ENCODE measurements at places on chromosomes 3 and 15. TPM values are rescaled to one million over a fixed set of nuclear protein-coding genes. Genes with fewer than 3 reads are reported as not detected.

DNA sequence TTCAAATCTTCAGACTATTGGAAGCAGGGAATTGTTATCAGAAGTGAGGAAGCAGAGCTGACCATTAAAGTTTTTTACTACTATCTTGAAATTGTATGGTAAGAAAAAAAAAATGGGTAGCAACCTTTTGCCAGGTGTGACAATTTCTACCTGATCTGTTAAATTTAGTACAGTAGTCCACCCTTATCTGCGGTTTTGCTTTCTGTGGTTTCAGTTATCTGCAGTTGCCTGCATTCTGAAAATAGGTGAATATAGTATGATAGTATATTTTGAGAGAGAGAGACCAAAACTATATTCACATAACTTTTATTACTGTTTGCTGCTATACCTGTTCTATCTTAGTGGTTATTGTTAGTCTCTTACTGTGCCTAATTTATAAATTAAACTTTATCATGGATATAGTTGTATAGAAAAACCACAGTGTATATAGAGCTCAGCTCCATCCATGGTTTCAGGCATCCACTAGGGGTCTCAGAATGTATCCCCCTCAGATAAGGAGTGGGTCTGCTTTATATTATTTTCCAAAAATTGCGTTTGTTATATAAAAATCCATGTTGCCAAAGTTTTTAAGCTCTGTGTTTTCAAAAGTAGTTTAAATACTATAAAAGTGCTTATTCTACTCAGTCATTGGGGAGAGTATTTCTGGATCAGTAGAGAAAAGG, 69.9 kb downstream of the PTPRG start:
- no peak for DNase-seq

DNA sequence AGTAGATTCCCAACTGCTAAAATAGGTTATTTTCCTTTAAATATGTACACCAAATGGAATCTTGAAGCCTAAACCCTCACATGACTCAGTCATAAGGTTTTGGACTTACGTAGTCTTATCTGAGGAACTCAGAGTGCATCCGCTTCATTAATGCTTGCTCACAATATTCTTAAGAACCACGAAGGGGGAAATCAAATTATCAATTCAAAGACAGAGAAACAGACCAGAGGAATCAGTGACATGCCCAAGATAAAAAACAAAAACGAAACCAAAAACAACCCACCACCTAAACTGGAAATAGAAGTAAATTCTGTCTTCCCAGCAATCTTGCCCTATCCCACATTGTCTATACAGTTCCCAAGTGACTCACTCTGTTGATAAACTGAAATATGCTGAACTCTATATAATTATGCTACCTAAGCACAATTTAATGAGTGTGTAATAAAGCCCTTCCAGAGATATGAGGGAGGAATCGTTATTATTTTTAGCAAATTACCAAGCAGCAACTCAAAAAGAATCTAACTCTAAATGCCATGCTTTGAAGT, 135.4 kb upstream of the CBLB start:
- no peak for DNase-seq

GRCh38 chr3:28347374-28348264, 902 bp upstream of the ZCWPW2 start:
- DNase-seq, result no peak

DNA sequence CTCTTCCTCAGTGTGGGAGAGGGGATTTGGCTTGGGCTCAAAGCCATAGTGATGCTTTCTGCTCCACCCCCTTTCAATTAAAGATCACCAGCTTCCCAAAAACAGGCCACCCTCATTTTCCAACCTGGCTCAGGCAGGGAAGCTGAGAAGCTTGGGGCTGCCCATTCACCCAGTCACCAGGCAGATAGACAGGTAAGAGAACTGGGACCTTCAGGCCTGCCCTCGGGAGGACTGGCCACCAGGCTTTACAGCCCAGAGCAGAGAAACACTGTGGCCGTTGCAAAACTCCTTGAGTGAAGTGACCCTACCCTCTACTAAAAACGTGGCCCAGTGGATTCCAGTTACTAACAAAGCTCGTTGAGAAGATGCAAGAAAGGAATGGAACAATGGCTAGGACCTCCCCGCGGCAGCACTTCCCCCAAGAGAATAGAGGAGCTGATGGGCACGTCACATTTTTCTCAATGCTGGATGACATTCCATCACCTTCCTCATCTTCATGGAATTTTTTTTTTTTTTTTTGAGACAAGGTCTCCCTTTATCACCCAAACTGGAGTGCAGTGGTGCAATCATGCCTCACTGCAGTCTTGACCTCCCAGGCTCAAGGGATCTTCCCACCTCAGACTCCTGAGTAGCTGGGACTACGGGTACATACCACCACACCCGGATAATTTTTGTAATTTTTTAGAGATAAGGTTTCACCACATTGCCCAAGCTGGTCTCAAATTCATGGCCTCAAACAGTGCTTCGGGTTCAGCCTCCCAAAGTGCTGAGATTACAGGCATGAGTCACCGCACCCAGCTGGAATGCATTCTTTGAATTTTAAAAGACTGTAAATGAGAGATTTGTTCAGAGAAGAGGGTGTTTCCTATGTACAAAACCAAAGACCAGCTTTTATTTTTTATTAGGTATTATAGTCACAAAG, 37.9 kb downstream of the LIPC start:
- peak; percentile 92 for DNase-seq

DNA sequence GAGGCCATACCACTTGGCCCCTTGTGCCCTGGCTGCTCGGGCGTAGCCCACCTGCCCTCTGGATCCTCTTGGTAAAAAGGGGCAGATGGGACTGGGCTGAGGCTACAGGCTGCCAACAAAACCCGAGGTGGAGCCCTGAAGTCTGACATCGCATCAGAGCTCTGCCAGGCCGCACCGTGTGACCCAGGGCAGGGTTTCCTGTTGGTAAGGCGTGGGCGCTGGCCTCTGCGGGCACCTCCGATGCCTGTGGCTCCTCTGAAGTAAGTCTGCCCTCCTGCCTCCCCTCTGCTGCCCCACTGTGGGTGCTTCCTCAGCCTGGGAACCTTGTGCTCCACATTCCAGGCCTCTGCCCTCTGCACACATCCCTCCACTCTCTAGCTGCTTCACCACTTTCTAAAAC, 8.9 kb downstream of the CHDH start:
- no peak for DNase-seq

DNA sequence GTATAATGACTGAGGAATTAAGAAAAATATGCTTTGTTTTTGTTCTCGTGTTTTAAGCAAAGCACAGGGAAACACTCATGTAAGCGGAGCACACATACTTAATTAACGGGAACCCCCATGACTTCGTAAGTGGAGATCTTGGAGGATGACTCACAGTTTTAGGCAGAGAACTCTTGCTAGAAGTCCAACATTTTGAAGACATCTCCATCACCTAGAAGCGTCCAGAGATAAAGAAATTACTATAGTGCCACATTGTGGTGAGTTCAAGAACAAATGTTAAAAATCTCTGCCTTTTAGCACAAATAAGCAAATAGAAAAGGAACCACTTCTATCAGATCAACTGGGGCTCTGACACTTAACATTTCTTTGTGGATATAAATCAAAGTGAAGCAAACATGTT, 194.1 kb upstream of the ARHGEF26 start:
- DNase-seq, result peak; percentile 70

GRCh38 chr3:16286751-16287543, 21.9 kb downstream of the OXNAD1 start:
- no peak for DNase-seq

DNA sequence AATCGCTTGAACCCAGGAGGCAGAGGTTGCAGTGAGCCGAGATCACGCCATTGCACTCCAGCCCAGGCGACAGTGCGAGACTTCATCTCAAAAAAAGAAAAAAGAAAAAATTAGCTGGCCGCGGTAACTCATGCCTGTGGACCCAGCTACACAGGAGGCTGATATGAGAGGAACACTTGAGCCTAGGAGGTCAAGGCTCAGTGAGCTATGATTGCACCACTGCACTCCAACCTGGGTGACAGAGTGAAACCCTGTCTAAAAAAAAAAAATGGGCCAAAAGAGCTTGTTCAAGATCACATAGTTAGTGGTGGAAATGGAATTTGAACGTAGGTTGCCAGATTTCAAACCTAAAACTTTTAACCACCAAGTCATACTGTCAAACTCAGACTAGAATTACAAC, 46.2 kb upstream of the PPP4R2 start:
- no peak for DNase-seq

DNA sequence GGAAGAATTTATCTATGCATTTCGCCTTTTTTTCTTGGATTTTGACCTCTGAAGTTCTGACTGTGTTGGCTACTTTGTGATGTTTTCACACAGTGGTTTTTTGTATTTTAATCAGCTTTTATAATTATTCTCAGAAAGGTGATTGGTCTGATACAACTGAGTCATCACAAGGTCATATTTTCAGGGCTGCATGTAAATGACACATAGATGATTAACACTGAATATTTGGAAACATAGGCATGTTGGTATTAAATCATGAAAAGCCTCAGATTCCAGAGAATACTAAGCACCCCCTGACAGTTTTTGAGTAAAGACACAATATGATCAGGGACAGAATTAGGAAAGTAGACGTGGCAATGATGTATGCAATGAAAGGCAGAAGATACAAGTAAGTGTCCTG, 175.5 kb upstream of the SLCO3A1 start:
- no peak for DNase-seq

DNA sequence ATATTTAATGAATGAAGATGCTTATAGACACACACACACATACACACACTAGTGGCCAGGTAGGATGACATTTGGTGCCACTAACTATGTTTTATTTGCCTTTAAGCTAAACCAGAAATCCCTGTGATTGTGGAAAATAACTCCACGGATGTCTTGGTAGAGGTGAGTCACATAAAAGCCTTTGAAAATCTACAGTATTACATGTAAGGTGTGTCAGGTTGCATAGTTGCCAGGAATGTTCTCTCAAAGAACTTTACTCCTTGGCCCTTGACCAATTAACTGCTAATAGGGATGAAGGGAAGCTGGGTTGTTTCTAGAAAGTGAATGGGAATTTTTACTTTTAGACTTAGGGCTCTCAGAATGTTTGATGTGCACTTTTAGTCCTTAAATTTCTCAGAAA, 9.9 kb downstream of the ZBED2 start:
- DNase-seq, result no peak

GRCh38 chr15:69093614-69094013, 66.8 kb upstream of the GLCE start:
- no peak for DNase-seq

GRCh38 chr3:24639481-24640329, 145.1 kb upstream of the THRB start:
- DNase-seq, result no peak

DNA sequence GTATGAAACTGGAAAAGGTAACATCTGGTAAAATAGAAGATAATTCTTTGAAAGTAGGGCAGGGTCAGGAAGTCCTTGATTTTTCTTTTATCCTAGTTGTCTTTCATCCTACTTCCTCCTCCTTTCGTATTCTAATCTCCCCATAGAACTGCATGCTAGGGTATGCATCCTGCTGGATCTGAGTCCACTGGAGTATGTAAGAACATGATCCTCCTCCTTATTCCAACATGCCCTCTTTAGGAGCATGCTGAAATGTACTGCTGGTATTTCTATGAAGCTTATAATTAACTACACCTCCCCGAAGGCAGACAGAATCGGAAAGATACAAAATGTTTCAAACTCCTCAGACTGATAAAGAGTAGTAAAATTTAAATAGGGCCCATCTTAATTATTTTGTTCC, 493.8 kb downstream of the AGBL1 start:
- DNase-seq, result no peak

DNA sequence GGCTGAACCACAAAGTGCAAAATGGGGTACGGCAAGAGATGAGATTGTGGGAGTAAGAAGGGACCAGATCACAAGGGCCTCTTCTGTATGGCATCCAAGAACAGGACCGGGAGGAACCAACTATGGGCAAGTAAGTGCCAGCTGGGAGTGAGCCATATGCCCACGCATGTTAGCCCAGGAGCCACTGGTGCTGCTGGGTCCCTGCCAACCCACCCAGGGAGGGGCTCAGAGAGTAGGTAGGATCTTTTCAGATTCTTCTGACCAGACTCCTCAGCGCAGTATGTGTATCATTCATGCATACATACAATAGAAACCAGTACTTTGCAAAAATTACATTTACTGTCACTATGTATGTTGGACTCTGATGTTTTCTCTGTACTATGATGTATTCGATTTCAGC, 54.0 kb downstream of the RAB11A start:
- DNase-seq, result no peak

DNA sequence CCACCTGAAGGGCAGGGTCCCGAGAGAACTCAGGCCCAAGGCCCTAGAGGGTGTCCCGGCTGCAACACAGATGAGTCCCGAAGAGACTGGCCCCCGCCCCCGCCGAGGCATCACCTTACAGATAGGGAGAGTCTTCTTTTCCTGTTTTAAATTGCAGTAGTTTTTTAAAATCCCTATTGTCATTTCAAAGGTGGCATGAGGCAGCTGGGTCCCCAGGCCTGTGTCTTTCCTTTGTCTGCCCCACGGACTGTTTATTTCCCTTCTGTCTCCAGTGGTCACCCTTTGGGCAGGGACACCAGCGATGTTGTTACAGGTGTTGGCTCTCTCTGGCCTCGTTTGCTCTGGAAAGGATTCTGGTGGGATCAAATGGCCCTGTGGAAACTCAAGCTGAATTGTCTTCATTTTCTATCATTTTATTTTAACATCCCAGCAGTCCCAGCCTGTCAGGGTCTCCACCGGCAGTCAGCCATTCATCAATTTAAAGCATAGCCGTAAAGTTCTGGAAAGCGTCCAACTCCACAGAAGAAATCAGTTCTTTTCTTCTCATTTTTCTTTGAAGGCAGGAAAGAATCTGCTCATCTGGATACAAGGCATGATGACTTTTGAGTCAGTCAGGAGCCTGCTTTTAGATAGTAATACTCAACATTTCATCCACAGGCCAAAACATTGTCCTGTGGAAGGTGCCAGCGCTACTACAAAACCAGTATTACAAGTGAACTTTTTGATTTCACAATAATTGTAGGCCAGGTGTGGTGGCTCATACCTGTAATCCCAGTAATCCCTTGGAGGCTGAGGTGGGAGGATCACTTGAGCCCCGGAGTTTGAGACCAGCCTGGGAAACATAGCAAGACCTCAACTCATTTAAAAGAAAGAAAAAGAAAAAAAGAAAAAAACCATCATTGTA, 96.2 kb downstream of the HES1 start:
- no peak for DNase-seq

- DNase-seq, result peak; percentile 37
Measured at GRCh38 chr15:39918688-39919385, 1.2 kb downstream of the GPR176 start.

The AGTR1 gene
- polyA plus RNA-seq, result 20.0 TPM

The CCR9 gene
- polyA plus RNA-seq, result not detected

The CNTN4 gene
- polyA plus RNA-seq, result 7.2 TPM

The GALNT15 gene
- polyA plus RNA-seq, result 0.71 TPM

The ANKUB1 gene
- polyA plus RNA-seq, result not detected

The MUSTN1 gene
- 88.9 TPM for polyA plus RNA-seq
